ENCODE measurements at places on chromosomes 12 and 14.

GRCh38 chr14:58739674-58740073 is 101.9 kb downstream of the DACT1 start:
- no peak for DNase-seq

- no peak for DNase-seq
Measured at GRCh38 chr12:48017496-48017895, 13.2 kb upstream of the COL2A1 start.

GRCh38 chr12:106841510-106842302 is 67.2 kb downstream of the RIC8B start:
- no peak for DNase-seq

- DNase-seq, result no peak
Measured at GRCh38 chr14:105430565-105430964, 10.9 kb downstream of the MTA1 start.

- no peak for DNase-seq
Measured at GRCh38 chr14:65548878-65549277, 136.3 kb downstream of the FUT8 start.

DNA sequence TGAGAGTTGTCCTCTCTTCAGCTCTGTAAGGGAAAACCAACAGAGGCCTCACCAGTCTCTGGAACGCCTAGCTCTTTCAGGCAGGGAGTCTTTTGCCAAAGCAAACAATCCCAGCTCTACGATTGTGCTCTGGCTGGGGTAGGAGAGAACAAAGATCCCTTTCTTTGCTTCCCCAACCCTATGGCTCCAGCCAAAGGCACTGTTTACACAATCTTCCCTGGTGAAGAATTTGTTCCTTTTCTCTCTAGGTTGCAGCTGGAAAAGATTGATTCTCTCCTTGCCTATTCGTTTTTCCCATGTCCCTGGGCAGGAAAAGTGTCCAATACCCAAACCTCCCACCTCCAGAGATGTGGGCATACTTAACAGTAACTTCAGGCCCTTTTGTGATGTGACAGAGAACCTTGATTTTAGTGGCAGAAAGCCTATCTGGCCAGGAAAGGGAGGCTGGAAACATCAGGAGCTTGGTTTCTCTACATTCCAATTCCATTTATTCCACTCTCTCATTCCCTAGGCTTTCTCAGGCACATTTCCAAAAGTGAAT is 16.8 kb downstream of the ATP5MC2 start:
- DNase-seq, result no peak

GRCh38 chr12:124451016-124451415 is 116.4 kb downstream of the NCOR2 start:
- no peak for DNase-seq

- DNase-seq, result no peak
Measured at GRCh38 chr14:98665007-98665406, 607.0 kb downstream of the BCL11B start.

- no peak for DNase-seq
Measured at GRCh38 chr14:96126783-96127271, 77.8 kb upstream of the BDKRB2 start.

Measured in H9 (cell line).